ENCODE measurements at places on chromosomes 4 and X.

DNA sequence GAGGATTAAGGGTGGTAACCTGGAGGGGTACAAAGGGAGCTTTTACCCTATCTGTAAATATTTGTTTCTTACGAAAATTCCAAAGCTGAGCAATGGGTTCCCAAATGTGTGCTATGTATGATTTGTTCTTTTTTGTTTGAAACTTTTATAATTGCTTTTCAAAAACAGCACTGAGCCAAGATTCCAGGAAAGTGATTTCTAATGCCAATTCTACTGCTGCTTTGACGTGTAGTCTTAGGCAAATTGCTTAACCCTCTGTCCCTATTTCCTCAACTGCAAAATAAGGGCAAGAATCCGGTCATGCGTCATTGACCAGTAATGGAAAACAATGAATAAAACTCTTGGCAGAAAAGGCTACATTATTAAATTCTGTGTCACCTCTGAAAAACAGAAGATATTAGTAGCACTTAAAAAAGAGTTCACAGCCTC lies 454.7 kb downstream of the IL15 start:
- no peak for DNase-seq

DNA sequence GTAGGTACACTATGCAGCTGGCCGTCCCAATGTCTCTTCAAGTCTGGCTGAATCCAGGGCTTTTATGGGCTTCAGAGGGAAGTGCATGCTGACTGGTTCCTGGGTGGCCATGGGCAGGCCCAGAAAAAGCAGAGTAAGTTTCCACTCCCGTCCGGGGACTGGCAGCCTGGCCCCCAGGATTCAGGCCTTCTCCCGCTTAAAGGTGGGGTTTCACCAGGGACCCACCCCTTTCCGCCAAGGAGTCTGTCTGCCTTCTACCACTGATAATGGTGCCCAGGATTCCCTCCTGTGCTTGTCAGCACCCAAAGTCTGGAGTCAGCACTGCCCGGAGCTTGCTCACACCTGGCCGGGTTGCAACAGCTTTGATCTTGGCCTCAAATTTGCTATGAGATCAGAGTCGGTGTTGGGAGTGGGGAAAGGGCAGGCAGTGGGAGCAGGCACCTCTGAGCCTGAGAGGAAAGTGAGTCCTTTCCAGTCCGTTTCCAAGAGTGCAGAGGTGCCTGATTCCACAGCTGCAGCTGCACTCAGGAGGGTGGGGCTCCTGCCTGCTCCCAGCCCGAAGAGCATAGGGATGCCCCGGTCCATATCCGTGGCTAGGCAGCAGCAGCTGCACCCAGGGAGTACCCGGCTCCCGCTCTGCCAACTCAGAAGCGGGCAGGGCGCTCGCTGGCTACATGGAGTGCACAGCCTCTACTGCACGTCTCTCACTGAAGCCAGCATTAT lies 1344.3 kb upstream of the ADGRL3 start:
- DNase-seq: no peak

DNA sequence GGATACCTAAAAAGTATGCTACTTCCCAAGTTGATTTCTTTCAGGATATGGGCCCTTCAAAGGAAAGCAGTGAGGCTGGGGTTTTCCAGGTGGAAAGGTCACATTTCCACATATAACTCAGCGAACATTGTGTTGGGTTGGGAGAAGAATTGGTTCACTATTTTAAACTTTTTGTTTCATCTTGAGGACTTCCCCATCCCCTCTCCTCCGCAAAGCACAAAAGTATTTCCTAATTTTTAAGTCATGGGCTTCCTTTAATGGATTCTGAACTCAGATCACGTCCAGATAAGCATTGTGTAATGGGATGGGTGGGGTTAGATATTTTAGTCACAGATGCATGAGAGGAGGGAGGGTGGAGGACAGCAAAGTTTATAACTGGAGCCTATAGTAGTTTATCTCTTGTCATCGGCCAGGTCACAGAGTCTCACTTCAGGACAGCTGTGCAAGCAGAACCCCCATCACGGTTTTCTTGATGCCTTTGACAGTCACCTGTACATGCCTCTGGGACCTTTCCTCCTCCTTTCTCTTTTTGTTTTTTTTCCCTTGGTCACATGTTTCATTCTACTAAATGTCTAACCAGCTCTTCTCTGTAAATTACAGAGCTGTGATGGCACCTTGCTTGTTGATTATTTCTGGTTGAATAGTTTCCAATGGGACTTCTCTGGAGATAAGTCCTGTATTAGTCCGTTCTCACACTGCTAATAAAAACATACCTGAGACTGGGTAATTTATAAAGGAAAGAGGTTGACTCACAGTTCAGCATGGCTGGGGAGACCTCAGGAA lies 115.4 kb downstream of the PTTG2 start:
- DNase-seq: no peak

DNA sequence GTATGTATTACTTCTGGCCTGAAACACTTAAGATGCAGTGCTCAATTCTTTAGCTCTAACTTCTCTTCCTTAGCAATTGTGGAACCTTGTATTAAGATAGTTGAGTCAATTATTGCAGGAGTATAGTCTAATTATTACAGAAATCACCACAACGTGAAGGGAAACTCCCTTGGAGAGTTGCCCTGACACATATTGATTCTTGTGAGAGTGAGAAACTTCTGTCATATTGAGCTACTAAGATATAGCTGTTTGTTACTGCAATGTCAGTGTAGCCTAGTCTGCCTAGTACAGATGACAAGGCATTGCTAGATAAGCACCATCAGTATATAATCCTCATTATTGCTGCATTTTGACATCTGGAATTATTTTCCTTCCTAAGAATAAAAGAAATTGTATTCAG lies 82.7 kb upstream of the TEX13C start:
- no peak for DNase-seq

GRCh38 chr4:114287079-114287696 lies 307.7 kb upstream of the ARSJ start:
- DNase-seq: no peak

GRCh38 chrX:68365341-68365740 lies 68.0 kb downstream of the OPHN1 start:
- no peak for DNase-seq

All from activated naive CD8-positive, alpha-beta T cell treated with anti-CD3 and anti-CD28 coated beads, Interleukin-2, amount 50 U/mL, for 16 hours (primary cell).